ENCODE measurements at places on chromosomes 5 and 9.
A peak's percentile ranks its signal among the peaks of the same experiment; 100 is the strongest.

- no peak for DNase-seq
These were observed 23.7 kb upstream of the PRDM12 start for GRCh38 chr9:130640681-130641080.

DNA sequence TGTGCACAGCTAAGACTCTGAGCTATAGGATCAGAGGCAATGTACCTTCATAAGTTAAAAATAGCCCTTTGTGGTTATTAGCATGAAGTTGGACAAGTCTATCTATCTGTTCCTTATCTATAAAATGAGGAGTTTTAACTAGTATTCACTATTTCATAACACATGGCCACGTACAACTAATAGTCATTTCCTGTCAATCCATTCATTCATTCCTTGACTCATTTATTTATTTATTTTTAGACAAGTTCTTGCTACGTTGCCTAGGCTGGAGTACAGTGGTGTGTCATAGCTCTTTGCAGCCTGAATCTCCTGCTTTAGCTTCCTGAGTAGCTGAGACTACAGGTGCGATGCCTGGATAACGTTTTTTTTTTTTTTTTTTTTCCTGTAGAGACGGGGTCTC is 92.1 kb downstream of the NR3C1 start:
- no peak for DNase-seq

DNA sequence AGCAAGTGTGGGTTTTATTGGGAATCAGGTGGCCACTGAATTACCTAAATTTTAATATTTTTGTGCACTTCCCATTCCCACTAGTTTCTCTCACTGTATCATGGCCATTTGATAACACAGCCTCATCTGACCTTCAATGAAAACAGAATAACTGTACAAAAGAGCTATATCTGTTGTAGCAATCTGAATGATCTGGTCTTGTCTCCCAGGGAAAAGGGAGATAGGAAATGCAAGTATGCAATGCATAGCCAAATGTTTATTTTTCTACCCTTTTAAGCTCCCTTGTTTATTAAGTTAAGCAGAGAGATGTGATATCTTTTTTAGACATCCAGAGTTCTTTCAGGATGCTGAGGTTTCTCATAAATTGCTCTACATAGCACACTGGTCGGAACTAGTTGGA is 288.3 kb upstream of the CLINT1 start:
- DNase-seq, result no peak

- DNase-seq, result no peak
These were observed 656.3 kb downstream of the ANXA1 start for GRCh38 chr9:73807952-73808351.

DNA sequence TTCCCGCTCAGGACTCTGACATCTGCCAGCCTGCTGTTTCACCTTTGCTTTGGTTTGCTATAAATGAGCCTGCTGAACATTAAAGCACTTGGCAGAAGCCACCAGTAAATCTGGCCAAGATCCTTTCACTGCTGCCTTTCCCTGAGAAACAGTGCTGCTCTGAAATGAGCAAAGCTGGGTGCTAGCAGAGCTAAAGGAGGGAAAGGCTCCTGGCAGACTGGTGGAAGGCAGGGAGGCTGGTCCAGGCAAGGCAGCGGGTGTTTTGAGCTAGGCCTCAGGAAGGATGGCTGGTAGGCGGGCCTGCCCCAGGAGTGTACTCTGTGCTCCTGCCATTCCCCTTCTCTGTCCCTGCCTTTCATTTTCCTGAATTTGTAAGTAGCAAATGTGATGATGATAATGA is 52.5 kb upstream of the PTGS1 start:
- no peak for DNase-seq

- DNase-seq, result peak; percentile 87
These were observed at the start of gene LCP2 for GRCh38 chr5:170297589-170298462. LCP2 (minus strand) TSS chr5:170297777; CDS start chr5:170297611, 166 bp downstream.

DNA sequence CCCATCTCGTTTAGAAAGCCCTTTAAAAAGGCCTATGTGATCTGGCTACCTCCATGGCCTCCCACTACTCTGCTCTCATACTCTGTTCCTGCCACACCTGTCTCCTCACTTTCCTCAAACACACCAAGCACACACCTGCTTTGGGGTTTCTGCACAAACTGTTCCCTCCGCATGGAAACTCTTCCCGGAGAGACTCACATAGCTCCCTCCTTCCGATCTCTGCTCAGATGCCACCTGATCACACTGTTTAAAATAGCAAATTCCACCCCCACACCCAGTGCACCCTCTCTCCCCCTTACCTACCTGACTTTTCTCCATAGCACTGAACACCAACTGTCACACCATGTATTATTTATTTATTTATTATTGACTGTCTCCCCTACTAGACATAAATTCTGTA is 84.0 kb upstream of the NR4A3 start:
- DNase-seq, result no peak

- DNase-seq, result no peak
These were observed 7.0 kb upstream of the ERAP2 start for GRCh38 chr5:96869372-96869641.

- DNase-seq, result peak; percentile 25
These were observed 833 bp downstream of the GAS1 start for GRCh38 chr9:86946201-86947145.

DNA sequence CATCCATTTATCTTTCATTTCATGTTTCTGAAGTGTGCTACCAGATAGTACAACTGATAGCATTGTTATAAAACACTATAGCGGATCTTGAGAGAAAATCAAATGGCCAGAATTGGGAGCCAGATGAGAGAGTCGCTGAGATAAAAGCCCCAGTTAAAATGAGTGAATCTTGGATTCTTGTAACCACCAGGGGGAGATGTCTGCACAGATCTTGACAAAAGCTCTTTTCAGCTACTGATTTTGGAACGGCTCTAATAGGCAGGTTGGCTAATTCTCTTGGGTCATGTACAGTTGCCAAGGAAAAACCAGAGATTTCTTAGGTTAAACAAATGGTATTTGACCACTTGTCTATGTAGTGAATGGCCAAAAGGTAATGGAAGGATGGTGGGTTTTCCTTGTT is 21.7 kb downstream of the F2RL2 start:
- peak; percentile 79 for DNase-seq

DNA sequence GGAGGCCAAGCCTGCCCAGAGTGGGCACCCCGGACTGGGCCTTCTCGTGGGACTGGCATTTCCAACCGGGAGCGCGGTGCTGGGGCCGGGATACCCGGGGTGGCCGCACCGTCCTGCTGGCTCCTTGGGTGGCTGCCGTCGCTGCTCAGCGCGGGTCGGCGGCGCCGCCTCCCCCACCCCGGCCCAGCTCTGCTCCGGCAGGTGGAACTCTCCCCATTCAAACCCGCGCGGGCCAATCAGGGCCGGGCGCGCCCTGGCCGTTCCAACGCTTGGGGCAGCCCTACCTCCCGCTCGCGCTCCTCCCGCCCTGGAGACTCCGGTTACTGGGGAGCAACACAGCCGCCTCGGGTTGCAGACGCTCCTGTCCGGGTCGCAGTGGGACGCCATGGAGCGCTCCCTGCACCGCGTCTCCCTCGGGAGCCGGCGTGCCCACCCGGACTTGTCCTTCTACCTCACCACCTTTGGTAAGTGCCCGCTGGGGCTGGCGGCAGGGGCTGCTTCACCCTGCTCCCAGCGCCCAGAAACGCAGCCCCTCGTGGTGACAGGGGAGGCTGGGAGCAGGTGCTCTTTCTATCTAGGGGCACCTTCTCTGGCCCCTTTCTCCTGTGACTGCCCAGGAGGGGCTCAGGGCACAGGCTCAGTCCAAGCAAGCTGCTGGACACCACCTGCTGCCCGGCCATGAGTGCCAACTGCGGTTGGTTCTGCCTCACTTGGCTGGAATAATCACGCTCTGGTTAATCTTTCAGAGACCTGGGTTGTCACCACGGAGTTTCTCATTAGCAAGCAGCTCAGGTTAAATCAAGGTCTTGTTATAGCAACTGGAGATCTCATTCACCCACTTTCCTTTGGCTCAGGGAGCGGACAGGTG is at the start of gene RGS3:
Gene RGS3, plus strand, starts transcription at position 310 of the 868 bp plus-strand sequence. Its CDS starts 76 bp downstream, at position 386.
- no peak for DNase-seq

DNA sequence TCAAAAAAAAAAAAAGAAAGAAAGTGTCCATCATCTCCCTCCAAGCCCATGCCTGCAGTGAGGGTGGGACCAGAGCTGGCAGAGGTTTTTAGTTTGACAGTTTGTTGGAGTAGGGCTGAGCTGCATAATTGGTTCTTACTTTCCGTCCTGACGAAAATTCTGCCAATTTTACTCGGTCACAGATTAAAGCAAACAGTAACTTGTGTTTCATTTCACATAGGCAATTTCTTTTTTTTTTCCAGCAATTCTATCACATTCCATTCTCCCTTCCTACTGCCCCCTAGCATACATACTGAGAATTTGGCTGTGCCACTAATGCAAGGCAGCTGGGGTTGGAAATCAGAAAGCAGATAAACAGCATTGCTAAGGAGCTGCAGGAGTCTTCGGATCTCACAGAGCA is 132.4 kb downstream of the FRMD3 start:
- no peak for DNase-seq

Data from inflammatory macrophage treated with lipopolysaccharide for 1 hour (primary cell).